ENCODE measurements at places on chromosomes 5 and 9. TPM values are rescaled to one million over a fixed set of nuclear protein-coding genes. Genes with fewer than 3 reads are reported as not detected.
A peak's percentile ranks its signal among the peaks of the same experiment; 100 is the strongest.

Gene SLC26A2
- 7.0 TPM for total RNA-seq

Gene BNC2
- total RNA-seq, result under 0.01 TPM

Gene CD274
- total RNA-seq, result 0.27 TPM

Gene GPSM1
- total RNA-seq, result 85.6 TPM

Gene FOXD4L4
- 0.27 TPM for total RNA-seq

Gene LHX6
- 0.81 TPM for total RNA-seq

Gene DNLZ
- total RNA-seq, result 18.3 TPM

Gene C5orf63
- 2.2 TPM for total RNA-seq

Gene JAKMIP2
- 8.6 TPM for total RNA-seq

DNA sequence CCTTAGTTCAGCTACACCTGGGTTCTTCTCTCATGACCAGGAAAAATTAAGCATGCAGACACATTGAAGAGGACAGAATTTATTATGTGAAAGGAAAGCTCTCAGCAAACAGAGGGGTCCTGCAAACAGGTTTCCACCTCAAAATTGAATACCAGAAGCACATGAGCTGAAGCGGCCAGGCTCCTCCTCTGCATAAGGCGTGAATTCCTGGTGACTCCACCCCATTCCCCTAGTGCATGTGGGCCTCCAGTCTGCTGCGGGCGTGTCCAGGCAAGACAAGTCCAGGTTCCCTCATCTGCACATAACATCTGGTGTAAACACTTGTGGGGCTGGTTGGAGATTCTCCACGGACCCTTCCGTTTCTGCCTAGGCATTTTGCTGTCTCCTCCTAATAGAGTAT is 1156.4 kb downstream of the FOXD4L5 start:
- DNase-seq, result no peak

- DNase-seq, result no peak
These were observed 172.1 kb downstream of the GADD45G start for GRCh38 chr9:89776795-89777525.

- no peak for DNase-seq
These were observed 2.2 kb downstream of the SGCD start for GRCh38 chr5:156329171-156329611.

DNA sequence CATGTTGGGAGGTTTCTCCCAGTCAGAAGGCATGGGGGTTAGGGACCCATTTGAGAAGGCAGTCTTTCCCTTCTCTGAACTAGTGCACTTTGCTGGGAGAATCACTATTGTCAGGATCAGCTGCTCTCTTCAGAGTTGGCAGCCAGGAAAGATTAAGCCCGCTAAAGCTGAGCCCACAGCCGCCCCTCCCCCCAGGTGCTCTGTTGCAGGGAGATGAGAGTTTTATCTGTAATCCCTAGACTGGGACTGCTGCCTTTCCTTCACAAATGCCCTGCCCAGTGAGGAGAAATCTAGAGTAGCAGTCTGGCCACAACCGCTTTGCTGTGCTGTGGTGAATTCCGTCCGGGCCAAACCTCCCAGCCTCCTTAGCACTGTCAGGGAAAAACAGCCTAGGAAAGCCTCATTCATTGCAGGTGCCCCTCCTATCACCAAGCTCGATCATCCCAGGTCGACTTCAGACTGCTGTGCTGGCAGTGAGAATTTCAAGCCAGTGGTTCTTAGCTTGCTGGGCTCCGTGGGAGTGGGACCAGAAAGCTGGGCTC is 69.8 kb downstream of the CNTLN start:
- DNase-seq, result no peak

- no peak for DNase-seq
These were observed 24.6 kb downstream of the LOX start for GRCh38 chr5:122053181-122054109.

DNA sequence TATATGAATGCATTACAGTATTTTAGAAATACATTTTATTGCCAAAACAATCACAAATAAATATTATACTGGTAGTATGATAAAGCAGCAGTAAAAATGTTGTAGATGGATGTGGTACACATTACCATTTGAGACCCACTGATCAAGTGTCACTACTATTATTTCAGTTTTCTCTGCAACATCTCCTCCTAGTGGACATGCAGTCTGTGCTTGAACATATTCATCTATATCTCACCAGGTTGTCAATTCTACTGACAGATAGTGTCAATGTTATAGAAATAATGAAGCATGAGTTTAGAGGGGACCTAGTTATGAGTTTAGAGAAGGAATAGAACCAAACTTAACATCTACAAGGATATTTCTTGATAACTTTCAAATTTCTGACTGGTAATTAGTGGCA is 39.2 kb upstream of the ELOVL7 start:
- peak; percentile 55 for DNase-seq

DNA sequence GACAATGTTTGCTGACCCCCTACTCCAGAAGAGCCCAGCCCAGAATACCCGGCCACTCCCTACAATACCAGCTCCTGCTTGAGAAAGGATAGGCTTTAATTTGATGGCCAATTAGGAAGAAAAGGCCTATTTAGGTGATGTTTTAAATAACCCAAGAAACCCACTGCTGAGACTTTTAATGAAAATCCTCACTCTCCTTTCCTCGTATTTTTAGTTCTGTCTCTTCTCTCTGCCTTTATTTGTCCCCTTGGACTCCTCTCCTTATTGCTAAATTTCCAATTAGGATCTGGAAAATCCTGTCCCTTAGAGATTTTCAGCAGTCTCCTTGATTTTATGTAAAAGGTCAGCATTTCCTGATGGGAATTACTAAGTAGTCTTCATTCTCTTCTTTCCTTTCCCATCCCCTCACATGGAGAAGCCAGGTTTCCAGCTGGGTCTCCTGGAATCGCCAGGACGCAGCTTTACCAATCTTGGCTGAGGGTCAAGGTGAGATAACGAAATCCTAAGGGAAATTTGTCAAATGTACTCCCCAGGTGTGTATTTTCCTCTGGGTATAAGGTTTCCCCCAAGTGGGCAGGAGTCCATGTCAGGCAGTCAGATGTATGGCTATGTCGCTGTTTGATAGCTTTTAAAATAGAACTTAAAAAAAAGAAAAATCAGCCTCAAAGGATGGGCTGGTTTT is 11.7 kb downstream of the STC2 start:
- DNase-seq, result no peak

GRCh38 chr9:111731928-111732327 is 62.8 kb downstream of the SHOC1 start:
- no peak for DNase-seq

DNA sequence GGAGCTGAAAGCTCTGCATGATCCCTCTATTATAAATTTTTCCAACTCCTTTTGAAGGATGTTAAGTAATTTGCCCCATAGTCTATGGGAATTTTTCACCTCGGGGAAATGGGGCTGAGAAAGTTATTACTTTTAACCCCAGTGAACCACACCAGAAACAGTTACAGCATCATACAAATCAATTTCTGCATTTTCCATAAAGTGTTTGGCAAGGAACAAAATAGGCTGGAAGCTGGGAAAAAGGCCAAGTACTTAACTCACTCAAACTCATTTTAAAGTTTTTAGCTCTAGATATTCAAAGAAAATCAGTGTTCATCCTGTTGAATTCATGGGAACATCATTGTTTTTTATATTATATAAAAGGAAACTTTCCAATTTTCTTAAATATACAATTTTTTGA is 160.9 kb downstream of the SH3GL2 start:
- DNase-seq, result no peak

- DNase-seq, result no peak
These were observed 39.3 kb upstream of the TNC start for GRCh38 chr9:115157245-115157674.

DNA sequence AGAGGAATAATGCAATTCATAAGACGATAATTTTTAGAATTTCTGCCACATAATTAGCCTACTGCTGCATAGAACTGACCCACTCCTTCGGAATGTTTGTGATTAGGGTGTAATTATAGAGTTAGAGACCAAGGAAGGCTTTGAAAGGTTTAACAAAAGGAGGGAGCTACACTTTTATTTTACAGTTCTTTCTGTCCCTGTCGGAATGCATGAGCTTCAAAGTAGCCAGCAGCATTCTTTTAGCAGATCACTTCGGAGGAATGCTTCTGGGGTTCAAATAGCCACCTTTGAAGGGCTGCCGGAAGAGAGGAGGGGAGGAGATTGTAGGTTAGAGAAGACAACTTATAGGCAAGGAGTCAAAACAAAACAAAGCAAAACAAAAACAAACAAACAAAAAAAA is 168.1 kb downstream of the GRIA1 start:
- no peak for DNase-seq

DNA sequence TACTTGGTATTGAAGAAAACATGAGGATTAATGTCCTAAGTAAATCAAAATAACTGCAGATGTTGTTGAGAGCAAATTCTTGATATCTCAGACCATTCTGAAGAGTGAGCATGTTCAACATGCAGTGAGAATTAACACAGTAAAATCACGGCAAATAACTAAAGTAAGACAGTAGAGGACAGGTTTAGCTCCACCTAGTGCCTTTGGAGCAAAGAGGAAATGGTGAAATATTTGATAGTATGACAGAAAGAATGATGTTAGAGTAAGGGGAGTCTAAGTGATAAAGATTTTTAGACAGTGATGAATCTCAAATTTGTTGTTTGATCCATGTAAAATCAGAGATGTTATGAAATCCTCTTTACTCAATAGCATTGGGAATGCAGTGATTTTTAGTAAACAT is 424.2 kb downstream of the TMEM161B start:
- no peak for DNase-seq

GRCh38 chr9:12809720-12810119 is 34.9 kb downstream of the LURAP1L start:
- no peak for DNase-seq

DNA sequence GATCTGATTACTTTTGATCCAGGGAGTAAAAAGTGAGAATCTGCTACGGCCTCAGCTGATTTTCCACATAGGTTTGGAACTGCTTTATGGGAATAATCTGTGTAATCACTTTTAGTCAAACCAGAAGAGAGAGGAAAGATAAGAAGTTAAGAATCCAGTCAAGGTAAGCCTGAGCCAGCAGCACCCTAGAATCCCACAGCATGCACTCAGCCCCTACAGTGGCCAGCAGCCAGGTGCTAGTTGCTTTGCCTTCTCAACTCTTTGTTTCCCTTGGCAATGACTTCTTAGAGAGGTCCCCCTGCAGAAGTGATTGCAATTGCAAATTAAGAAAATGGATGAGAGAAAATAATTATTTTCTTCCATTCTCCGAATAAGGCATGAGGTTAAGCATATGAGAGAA is 59.7 kb upstream of the TMED7 start:
- DNase-seq, result no peak

DNA sequence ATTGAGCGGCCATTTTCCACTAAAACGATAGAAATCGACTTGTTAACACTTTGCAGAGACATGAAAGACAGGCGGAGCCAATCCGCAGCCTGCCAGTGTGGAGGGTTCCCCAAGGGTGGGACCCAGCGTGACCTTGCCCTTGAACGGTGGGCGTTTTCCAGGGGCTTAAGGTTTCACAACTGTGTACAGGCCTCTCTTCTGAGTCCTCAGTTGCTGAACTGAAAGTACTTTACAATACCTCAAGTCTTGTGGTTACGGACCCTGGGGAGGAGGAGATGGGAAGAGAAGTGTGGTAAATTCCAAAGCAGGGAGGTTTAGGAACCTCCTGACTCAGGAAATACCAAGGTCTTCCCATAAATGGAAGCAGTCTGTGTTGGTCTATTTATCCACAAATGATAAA is 68.2 kb upstream of the CKMT2 start:
- DNase-seq, result no peak

- peak; percentile 94 for DNase-seq
These were observed 6.3 kb downstream of the RAPGEF1 start for GRCh38 chr9:131733541-131734061.
